ENCODE measurements at places on chromosomes 3 and 15.
A peak's percentile ranks its signal among the peaks of the same experiment; 100 is the strongest.

GRCh38 chr15:68186671-68187397 lies 18.3 kb downstream of the CALML4 start:
- no peak for DNase-seq

- no peak for DNase-seq
These were observed 15.1 kb upstream of the STAB1 start for GRCh38 chr3:52479877-52480575.

- DNase-seq: no peak
These were observed 190.6 kb downstream of the ARRDC4 start for GRCh38 chr15:98151096-98151495.

GRCh38 chr3:45534632-45535031 lies 59.9 kb upstream of the LIMD1 start:
- no peak for DNase-seq

- peak; percentile 4 for DNase-seq
These were observed 261.8 kb upstream of the GOLGA6L4 start for GRCh38 chr15:83973816-83974215.

DNA sequence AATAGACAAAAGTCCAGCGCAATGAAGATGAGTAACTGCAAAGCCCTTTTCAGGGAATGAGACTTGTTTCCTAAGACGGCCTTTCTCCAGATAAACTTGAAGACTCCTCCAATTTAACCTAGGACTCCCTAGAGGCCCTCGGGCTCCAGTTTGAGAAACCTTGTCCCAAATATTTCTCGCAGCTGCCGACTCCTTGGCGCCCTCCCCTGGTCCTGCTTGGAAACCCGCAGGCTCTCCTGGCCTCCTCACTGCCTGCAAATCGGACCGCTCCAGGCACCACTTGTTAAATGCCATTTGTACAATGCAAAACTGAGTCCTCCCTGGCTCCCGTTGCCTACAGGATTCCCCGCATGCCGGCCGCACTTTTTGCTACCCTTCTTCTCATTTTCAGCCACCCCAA lies 36.8 kb downstream of the MUC4 start:
- no peak for DNase-seq

GRCh38 chr15:91061997-91062396 lies 38.1 kb upstream of the SV2B start:
- DNase-seq: no peak

GRCh38 chr3:55813268-55814097 lies 326.4 kb upstream of the WNT5A start:
- DNase-seq: no peak

DNA sequence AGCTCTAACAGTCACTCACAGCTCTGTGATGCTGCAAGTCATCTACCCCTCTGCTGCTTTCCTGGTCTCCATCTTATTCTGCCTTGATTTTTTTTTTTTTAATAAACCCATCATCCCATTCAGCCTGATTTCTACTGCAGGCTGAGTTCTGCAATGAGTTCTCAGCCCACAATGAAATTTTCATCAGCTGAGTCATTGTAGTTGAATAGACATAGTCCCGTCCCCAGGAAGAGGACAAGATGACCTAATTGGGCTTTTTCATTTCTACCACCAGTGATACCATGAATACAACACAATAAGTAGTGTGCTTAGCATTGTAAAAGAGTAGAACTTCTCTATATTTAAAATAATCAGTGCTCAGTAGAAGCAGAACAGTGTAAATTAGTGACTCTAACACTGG lies 59.3 kb downstream of the C3orf85 start:
- DNase-seq: no peak

All from T-helper 1 cell (primary cell).